ENCODE measurements at places on chromosomes 12 and 14. TPM values are rescaled to one million over a fixed set of nuclear protein-coding genes. Genes with fewer than 3 reads are reported as not detected.

- no peaks in the 10 kb centered on the region for H3K4me1 ChIP-seq
- H3K4me3 ChIP-seq: no peak overlapping the region
- no peak overlapping the region for H3K27ac ChIP-seq
- H3K27me3 ChIP-seq: no peaks in the 10 kb centered on the region
- H3K36me3 ChIP-seq: no peaks in the 10 kb centered on the region
Measured at GRCh38 chr12:94534774-94535509, 75.3 kb upstream of the CEP83 start.

SERPINA12 gene
- not detected for polyA plus RNA-seq

SYNDIG1L gene
- polyA plus RNA-seq: 2.5 TPM

SRRM4 gene
- 0.02 TPM for polyA plus RNA-seq

- H3K4me1 ChIP-seq: no peaks in the 10 kb centered on the region
- H3K4me3 ChIP-seq: no peak overlapping the region
- no peaks in the 10 kb centered on the region for H3K27me3 ChIP-seq
Measured at GRCh38 chr12:2824541-2824940, 10.3 kb downstream of the NRIP2 start.

GRCh38 chr14:104123879-104124278 is 14.5 kb upstream of the KIF26A start:
- no peaks in the 10 kb centered on the region for H3K36me3 ChIP-seq
- no peak overlapping the region for H3K27ac ChIP-seq
- H3K4me3 ChIP-seq: no peak overlapping the region
- no peaks in the 10 kb centered on the region for H3K27me3 ChIP-seq
- no peak for DNase-seq

SLC17A8 gene
- polyA plus RNA-seq: not detected

DNA sequence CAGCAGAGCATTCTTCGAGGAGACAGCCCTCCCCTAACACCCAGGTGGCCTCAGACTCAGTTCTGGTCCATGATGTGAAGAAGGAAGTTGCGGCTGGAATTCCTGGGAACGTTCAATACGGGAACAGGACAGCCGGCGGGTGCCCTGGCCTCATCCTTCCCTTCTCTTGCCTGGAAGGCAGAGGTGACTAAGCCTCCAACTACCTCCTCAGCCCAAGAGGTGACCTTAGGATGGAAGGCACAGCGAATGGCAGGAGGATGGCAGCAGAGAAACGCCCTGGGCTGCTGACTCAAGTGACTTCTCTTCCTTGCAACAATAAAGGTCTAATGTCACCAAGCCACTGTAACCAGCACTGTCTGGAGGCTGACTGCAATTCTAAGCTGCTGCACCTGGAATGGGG is 36.1 kb downstream of the DHX37 start:
- H3K4me1 ChIP-seq: no peaks in the 10 kb centered on the region
- DNase-seq: no peak
- H3K27me3 ChIP-seq: no peaks in the 10 kb centered on the region
- H3K36me3 ChIP-seq: peaks cover 4% of the 10 kb centered on the region
- H3K4me3 ChIP-seq: no peak overlapping the region

DNA sequence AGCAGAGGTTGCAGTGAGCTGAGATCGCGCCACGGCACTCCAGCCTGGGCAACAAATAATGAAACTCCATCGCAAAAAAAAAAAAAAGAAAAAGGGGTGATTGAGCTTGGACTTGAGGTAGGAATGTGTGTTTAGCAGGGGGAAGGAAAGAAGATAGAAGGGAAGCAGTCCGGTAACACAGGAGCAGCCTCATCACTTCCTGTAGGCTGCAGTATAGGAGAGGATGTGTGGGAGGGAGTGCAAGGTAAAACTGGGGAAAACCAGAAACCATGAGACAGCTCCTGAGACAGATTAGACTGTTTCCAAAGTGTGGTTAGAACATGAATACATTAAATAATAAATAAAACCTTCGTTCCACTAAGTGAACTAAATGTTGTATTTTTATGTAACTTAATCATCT is 49.2 kb downstream of the FGD4 start:
- no peak for DNase-seq
- no peaks in the 10 kb centered on the region for H3K36me3 ChIP-seq
- H3K27me3 ChIP-seq: no peaks in the 10 kb centered on the region
- H3K4me3 ChIP-seq: no peak overlapping the region
- peaks cover 19% of the 10 kb centered on the region for H3K4me1 ChIP-seq
- no peak overlapping the region for H3K27ac ChIP-seq

- no peak overlapping the region for H3K27ac ChIP-seq
- no peaks in the 10 kb centered on the region for H3K4me1 ChIP-seq
- no peaks in the 10 kb centered on the region for H3K27me3 ChIP-seq
- no peak for DNase-seq
- H3K4me3 ChIP-seq: no peak overlapping the region
Measured at GRCh38 chr12:129083121-129083840, 230.0 kb downstream of the GLT1D1 start.

DNA sequence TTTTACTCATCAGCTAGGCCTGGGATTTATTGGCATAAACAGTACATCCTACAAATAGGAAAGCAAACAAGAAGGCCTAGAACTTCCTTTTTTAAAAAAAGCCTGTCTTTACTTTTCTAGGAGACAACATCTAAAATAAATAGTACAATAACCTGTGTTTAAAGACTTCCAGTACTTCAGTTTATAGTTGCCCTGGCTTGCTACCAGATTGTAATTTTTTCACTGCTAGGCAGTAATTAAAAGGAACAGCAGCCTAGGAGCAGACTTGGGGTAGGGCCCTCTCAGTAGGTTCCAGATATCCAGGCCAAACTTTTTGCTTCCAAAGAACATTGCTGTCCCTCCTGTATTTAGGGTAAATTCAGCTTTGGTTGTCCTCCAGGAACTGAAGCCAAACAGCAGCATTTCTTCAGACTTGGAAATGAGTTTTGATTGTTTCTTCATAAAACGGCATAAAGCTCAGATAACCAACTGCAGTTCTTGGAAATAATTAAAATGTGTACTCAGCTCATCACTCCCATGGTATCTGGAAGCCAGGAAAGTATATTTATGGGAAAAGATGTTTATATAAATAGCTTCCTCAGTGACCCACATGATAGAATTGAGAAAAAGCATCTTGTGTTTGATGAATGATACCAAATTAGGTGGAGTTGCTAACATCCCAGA is 61.7 kb downstream of the PPP1R36 start:
- H3K4me1 ChIP-seq: peaks cover 6% of the 10 kb centered on the region

B4GALNT1 gene
- 0.61 TPM for polyA plus RNA-seq

DAO gene
- not detected for polyA plus RNA-seq

GRCh38 chr12:89765959-89766824 is 57.6 kb upstream of the ATP2B1 start:
- no peaks in the 10 kb centered on the region for H3K27me3 ChIP-seq
- no peaks in the 10 kb centered on the region for H3K4me1 ChIP-seq
- no peaks in the 10 kb centered on the region for H3K36me3 ChIP-seq
- H3K27ac ChIP-seq: no peak overlapping the region
- DNase-seq: no peak

KRT3 gene
- not detected for polyA plus RNA-seq

DNA sequence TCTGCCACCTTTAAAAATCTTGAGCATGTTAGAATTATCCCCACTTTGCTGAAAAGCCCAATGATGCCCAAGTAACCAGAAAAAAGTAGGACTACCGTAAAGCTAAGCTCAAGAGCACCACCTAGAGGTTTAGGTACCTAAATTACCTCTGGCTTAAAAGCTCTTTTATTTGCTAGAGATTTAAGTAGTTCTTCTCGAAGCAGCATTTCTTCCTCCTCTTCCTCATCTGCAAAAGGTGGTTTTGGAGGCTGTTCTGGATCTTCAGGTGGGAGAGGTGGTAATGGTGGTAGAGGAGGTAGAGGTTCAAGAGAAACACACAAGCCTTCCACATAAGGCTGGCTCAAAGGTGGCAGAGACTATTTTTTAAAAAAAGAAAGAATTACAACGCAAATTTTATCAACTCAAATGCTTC is 26.9 kb downstream of the ZFC3H1 start:
- no peak for DNase-seq
- no peaks in the 10 kb centered on the region for H3K27me3 ChIP-seq
- H3K4me1 ChIP-seq: no peaks in the 10 kb centered on the region
- no peak overlapping the region for H3K27ac ChIP-seq

DNA sequence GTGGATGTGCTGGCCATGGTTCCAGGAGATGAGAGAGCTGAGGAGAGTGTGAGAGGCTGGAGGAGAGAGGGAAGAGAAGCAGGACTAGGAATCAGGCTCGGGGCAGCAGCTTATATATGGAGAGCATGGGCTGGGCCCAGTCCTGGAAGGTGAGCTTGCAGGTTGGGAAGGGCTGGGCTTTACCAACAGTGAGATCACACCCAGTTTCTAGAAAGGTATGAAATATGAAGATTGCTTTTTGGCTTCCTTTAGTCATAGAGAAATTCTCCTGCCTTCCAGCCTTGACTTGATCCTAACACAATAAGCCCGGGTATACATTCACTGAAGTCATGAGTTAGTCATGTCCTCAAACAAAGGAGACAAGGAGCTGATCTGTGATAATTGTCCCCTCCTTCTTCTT is at the start of gene KRT6A:
TSS of gene KRT6A (minus strand) at position 86 of the 400 bp plus-strand sequence. CDS start at position 17, 69 bp downstream.
- DNase-seq: no peak
- H3K4me1 ChIP-seq: no peaks in the 10 kb centered on the region
- H3K36me3 ChIP-seq: no peaks in the 10 kb centered on the region
- H3K4me3 ChIP-seq: no peak within 1 kb of the TSS
- H3K27ac ChIP-seq: no peak within 1 kb of the TSS

- peak; percentile 64 for DNase-seq
- H3K36me3 ChIP-seq: peaks cover 21% of the 10 kb centered on the region
- H3K4me1 ChIP-seq: peaks cover 17% of the 10 kb centered on the region
- peak overlapping the region; percentile 74 for H3K4me3 ChIP-seq
Measured at GRCh38 chr14:22598896-22599244, 770 bp downstream of the ABHD4 start.

DNA sequence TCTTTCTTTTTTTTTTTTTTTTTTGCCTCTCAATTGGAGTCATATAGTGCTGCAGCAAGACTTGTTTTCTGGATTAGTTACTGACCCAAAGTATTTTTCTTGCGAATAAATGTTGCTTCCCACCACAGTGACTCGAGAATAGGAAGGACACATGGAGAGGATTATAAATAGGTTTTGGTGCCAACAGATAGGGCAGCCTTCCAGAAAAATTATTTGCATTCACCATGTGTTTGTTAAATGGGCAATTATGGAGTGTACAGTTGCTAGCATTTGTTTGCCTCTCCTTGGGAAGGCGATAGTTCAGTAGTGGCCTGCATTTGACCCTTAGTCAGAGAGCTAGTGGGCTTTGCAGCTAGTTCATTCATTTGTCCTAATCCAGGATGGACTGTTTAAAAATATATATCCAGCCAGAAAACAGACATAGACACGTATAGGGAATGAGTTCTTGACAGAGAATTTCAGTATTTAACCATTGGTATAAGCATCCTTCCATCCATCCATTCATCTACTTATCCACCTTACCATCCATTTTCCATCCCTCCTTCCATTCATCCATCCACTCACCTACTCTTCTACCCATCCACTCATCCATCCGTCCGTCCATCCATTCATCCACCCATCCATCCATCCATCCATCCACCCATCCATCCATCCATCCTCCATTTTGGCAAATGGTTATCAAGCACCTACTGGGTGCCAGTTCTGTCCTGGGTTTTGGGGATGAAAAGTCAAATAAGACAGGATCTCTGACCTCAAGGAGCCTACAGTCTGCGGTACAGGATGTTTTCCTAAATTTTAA is 67.5 kb downstream of the CHST11 start:
- no peaks in the 10 kb centered on the region for H3K36me3 ChIP-seq
- H3K4me1 ChIP-seq: peaks cover 24% of the 10 kb centered on the region
- no peaks in the 10 kb centered on the region for H3K27me3 ChIP-seq

DNA sequence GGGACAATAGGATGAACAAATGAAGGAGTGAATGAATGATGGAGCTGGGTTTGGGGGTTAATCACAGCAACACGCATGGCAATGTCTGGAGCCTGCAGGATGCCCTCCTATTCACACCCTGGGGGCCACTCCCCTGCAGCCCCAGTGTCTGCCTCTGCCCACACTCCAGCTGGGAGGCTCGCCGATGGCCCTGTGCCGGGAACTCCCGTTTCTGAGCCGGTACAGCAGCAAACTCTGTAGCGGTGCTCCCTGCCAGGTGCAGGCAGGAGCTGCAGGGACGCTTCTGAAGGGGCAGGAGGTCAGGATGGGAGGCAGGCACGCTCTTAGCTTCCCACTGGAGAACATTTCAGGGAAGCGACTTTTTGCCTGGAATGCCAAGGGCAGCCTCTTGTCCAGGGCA is 55.4 kb upstream of the NCOR2 start:
- no peak overlapping the region for H3K4me3 ChIP-seq
- peaks cover 6% of the 10 kb centered on the region for H3K4me1 ChIP-seq
- no peaks in the 10 kb centered on the region for H3K36me3 ChIP-seq

DNA sequence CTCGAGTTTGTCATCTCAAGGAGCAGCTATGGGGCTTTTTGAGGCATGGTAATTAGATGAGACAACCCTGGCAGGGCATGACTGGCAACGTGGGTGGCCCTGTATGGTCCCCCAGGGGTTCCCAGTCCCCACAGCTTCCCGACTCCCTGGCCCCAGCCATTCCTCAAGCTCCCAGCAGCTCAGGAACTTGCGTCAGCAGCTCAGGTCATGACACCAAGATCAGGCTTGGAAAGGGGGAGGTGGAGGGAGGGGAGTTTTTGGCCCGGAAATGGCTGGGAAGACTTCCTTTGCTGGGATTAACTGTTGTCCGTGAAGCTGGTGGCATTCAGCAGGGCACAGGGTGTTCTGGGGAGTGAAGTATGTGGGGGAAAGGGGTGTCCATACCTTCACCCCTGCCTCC is 10.4 kb upstream of the NRIP2 start:
- no peaks in the 10 kb centered on the region for H3K4me1 ChIP-seq
- H3K4me3 ChIP-seq: no peak overlapping the region
- H3K27ac ChIP-seq: no peak overlapping the region
- H3K27me3 ChIP-seq: no peaks in the 10 kb centered on the region
- H3K36me3 ChIP-seq: peaks cover 4% of the 10 kb centered on the region
- no peak for DNase-seq

KRT72 gene
- not detected for polyA plus RNA-seq

GRCh38 chr14:76848879-76849278 is 22.7 kb downstream of the LRRC74A start:
- no peaks in the 10 kb centered on the region for H3K36me3 ChIP-seq
- H3K4me3 ChIP-seq: no peak overlapping the region
- H3K27me3 ChIP-seq: no peaks in the 10 kb centered on the region
- H3K27ac ChIP-seq: no peak overlapping the region
- H3K4me1 ChIP-seq: no peaks in the 10 kb centered on the region

DNA sequence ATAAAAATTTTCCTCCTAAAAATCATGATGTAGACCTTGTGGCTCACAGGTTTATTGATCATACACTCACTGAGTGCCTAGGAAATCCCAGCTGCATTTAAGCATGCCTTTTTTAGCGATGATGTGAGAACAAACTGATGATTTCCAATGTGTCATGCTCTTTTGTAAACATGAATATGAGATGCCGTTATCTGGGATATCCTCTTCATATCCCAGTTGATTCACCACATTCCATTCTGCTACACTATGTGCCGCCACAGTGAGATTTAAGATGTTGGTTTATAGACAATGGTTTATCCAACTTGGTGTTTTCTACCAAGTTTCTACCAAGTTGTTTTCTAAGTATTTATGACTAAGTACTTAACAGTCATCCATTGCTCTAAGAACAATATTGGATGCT is 5.2 kb downstream of the OR4E1 start:
- no peak for DNase-seq
- H3K27ac ChIP-seq: no peak overlapping the region
- H3K27me3 ChIP-seq: no peaks in the 10 kb centered on the region

Data from pancreas (tissue), 10 donors.